MCF 10A (cell line): ENCODE measurements at places on chromosomes 6 and 20. TPM values are rescaled to one million over a fixed set of nuclear protein-coding genes. Genes with fewer than 3 reads are reported as not detected.

DNA sequence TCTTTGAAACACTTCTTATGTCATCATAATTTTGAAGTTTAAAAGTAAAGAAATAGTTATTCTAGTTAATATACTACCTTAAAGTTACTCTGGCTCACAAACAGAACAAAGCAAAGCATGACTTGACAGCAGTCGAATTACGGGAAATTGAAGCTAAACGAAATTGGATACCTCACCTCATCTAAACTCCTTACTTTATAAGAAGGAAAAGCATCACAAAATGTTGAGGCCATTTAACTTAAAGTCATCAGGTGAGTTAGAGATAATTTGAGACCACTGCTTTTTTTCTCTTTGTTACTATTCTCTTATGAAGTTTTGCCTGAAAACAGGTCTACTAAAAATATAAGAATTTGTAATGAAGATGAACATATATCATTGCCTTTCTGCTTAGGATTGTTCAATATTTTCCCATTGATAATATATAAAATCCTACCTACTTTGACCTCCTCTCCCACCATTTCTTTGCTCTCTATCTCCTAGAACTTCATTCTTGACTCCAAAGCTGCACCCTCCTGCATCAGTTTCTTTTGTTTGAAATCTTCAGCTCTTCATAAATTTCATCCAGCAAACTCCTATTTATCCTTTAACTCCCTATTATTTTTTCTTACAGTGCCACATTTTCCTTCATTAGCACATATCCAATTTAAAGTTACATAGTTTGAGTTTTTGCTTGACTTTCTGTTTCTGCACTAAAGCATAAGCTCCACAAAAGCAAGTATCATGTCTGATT is 510.7 kb upstream of the ZNF337 start:
- H3K4me3 ChIP-seq, result no peak overlapping the region
- no peak overlapping the region for H3K27ac ChIP-seq
- H3K36me3 ChIP-seq, result no peaks in the 10 kb centered on the region
- no peaks in the 10 kb centered on the region for H3K4me1 ChIP-seq

GRCh38 chr6:80439721-80440470 is 333.4 kb downstream of the BCKDHB start:
- H3K4me1 ChIP-seq, result peaks cover 20% of the 10 kb centered on the region
- no peaks in the 10 kb centered on the region for H3K36me3 ChIP-seq
- DNase-seq, result no peak
- peak overlapping the region; percentile 91 for H3K27ac ChIP-seq

DNA sequence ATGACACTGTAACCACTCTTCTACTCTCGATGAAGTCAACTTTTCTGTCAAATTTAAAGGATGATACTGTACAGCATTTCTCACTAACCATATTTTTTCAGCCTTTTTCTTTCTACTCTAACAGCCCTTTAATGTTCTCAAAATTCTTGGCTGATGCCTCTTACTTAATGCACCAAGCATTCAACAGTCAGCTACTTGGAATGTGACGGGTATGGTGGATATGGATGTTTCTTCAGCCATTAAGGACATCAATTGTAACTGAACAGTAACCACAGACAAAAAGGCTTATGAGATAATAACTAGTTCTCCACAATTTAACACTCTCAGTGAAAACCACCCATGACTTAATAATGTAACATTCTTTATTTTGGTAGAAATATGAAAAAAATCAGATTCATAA is 467.2 kb upstream of the ZNF337 start:
- peaks cover 21% of the 10 kb centered on the region for H3K4me1 ChIP-seq
- no peak overlapping the region for H3K4me3 ChIP-seq
- DNase-seq, result peak; percentile 36

GRCh38 chr6:34043359-34043758 is 102.5 kb downstream of the GRM4 start:
- no peak for DNase-seq
- peaks cover 11% of the 10 kb centered on the region for H3K27me3 ChIP-seq
- no peak overlapping the region for H3K27ac ChIP-seq
- H3K36me3 ChIP-seq, result no peaks in the 10 kb centered on the region

GRCh38 chr6:30955367-30956042 is 14.7 kb downstream of the MUCL3 start:
- no peak overlapping the region for H3K27ac ChIP-seq
- H3K4me1 ChIP-seq, result no peaks in the 10 kb centered on the region
- H3K36me3 ChIP-seq, result no peaks in the 10 kb centered on the region

TUBB1 gene
- total RNA-seq, result not detected in 2 replicates

HNF4A gene
- 0.22 TPM in 1 of 2 replicates, not detected in the other for total RNA-seq

GRCh38 chr6:14656078-14656521 is 538.5 kb downstream of the CD83 start:
- DNase-seq, result no peak
- H3K4me1 ChIP-seq, result peaks cover 6% of the 10 kb centered on the region
- H3K27ac ChIP-seq, result no peak overlapping the region
- no peaks in the 10 kb centered on the region for H3K27me3 ChIP-seq

PLN gene
- total RNA-seq, result not detected in 2 replicates

DNA sequence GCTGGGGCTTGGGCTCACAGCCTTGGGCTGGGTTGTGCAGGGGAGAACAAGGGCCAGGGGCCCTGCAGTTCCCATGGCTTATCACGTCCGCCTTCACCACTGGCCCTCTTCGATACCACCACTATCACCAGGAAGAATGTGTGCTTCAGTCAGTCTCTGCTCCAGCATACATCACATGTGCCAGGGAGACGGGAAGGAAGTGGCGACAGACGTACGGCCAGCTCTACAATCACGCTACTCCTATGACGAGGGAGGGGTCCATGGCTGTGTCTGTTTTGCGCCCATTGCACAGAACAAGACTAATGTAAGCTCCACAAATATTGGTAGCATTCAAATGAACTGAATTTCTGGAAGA is 72.1 kb downstream of the TRAM2 start:
- no peaks in the 10 kb centered on the region for H3K27me3 ChIP-seq
- H3K4me3 ChIP-seq, result peak overlapping the region; percentile 28
- peaks cover 34% of the 10 kb centered on the region for H3K4me1 ChIP-seq
- peaks cover 49% of the 10 kb centered on the region for H3K36me3 ChIP-seq
- peak overlapping the region; percentile 61 for H3K27ac ChIP-seq
- no peak for DNase-seq

PTPRK gene
- 50.2 and 55.5 TPM in 2 replicates for total RNA-seq
